ENCODE measurements at places on chromosomes 2 and 18.

DNA sequence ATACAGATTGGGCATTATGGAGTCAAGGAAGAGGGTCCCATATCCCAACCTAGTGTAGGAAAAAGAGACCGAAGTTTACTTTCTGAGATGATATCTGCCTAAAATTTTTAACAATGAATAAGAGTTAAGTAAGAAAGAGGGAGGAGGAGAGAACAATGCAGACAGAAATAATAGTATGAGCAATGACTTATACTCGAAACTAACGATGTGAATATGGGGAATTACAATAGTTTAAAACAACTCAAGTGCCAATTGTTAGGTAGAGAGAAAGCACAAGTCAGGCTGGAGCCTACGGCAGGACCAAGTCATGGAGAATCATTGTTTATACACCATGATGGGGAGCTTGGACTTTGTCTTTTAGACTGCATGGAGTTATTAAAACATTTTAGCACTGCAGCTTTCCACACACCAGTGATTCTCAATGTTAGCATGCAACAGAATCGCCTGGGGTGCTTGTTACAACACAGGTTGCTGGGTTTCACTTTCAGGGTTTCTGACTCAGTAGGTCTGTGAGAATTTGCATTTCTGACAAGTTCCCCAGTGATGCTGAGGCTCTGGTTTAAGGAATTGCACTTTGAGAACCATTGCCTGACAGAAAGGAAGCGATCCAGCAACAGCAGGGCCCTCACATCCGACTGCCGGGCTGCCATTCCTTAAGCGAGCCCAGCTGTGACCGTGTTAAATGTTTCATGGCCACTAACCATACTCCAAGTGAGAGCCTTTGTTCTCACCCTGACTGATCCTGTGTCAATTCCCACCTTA lies 511.2 kb downstream of the DCDC2C start:
- H3K36me3 ChIP-seq = no peaks in the 10 kb centered on the region
- no peaks in the 10 kb centered on the region for H3K27me3 ChIP-seq
- no peak overlapping the region for H3K4me3 ChIP-seq
- no peaks in the 10 kb centered on the region for H3K4me1 ChIP-seq

DNA sequence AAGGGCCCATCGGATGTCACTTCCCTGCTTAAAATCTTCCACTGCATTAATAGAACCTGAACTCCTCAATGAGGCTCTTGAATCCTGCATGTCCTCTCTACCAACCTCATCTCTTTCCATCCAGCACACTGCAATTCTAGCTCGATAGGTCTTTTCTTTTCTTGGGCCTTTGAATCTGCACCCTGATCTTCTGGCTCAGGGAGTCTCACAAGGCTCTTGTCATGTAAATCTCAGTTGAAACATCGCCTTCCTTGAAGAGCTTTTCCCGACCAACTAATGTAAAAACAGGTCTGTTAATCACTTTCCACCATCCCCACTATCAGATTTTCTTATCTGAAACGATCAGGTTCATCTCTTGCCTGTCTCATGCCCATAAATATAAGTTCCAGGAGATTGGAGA lies 120.5 kb downstream of the MYO5B start:
- no peaks in the 10 kb centered on the region for H3K4me1 ChIP-seq
- no peak overlapping the region for H3K27ac ChIP-seq
- DNase-seq = no peak
- H3K36me3 ChIP-seq = no peaks in the 10 kb centered on the region
- H3K27me3 ChIP-seq = no peaks in the 10 kb centered on the region
- no peak overlapping the region for H3K4me3 ChIP-seq

GRCh38 chr2:219180961-219181360 lies 2.9 kb downstream of the RETREG2 start:
- no peaks in the 10 kb centered on the region for H3K27me3 ChIP-seq
- no peak overlapping the region for H3K27ac ChIP-seq
- no peak overlapping the region for H3K4me3 ChIP-seq
- H3K4me1 ChIP-seq = peaks cover 19% of the 10 kb centered on the region
- H3K36me3 ChIP-seq = peaks cover 64% of the 10 kb centered on the region

- peak overlapping the region; percentile 68 for H3K27ac ChIP-seq
- H3K36me3 ChIP-seq = peaks cover 3% of the 10 kb centered on the region
- H3K27me3 ChIP-seq = no peaks in the 10 kb centered on the region
- no peak overlapping the region for H3K4me3 ChIP-seq
Measured at GRCh38 chr2:46351098-46351749, 54.0 kb downstream of the EPAS1 start.

DNA sequence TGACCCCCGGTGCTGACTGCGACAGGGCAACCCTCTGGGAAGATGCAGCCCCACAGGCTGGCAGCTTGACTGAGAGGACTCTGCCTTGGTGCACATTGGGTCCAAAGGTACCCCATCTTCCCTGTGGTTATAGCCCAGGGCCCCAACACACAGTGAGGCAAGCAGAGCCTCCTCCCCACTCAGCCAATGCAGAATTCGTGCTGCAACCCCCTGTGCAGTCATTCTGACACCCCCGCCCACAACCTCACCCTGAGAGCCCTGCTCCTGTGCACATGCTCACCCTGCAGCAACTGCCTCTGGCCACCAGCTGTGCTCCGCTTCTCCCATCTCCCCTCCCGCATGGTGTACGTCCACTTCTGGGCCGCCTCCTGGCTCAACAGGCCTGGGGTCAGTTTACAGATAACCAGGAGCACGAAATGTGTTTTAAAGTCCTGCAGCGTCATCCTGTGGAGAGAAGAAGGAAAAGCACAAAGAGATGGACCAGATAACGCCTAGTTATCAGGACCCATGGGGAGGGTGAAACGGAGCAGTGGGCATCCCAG lies 24.4 kb downstream of the CAPN14 start:
- no peak overlapping the region for H3K27ac ChIP-seq
- H3K4me1 ChIP-seq = no peaks in the 10 kb centered on the region
- H3K4me3 ChIP-seq = no peak overlapping the region
- DNase-seq = no peak
- no peaks in the 10 kb centered on the region for H3K27me3 ChIP-seq

- no peaks in the 10 kb centered on the region for H3K4me1 ChIP-seq
- no peaks in the 10 kb centered on the region for H3K36me3 ChIP-seq
Measured at GRCh38 chr18:36073676-36074075, 6.3 kb upstream of the RPRD1A start.

GRCh38 chr2:204354442-204354856 lies 190.8 kb upstream of the PARD3B start:
- no peak overlapping the region for H3K4me3 ChIP-seq
- H3K27ac ChIP-seq = no peak overlapping the region

DNA sequence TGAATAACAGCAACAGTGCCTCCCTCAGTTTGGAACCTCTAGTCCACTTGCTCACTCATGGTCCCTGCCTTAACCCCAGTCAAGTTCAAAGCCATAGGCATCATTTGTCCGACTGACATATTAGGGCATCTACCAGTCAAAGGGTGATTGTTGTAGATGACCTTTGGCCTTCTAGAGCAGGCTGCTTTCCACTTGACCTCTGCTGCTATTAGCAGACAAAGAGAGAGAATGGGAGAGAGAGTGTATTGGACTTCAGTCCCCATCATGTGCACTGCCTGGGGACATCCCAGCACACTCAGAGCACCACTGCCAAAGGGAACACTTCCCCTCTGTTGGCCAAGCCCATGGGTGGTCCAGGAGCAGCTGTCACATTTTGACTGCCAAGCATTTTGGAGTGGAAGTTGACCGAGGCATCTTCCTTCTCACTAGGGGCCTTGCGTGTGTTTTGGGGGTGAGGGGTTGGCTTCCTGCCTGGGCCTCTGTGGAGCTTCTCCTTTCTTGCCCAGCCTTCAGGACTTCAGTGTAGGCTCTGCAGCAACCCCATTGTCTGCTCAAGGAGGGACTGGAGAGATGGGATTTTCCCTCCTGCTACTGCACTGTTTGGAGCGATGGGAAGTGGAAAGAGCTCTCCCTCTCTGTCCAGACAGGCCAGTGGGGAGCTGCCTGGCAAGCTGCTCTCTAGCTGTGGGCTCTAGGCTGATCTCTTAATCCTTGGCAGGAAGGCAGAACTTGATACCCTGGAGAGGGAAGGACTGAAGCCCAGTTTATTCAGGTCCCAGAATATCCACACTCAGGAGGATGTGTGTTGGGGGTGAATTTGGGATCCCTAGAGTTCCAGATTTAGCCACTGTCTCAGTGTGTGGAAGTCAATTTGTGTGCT lies 68.1 kb downstream of the TMEM247 start:
- peak overlapping the region; percentile 84 for H3K27ac ChIP-seq
- peak; percentile 76 for DNase-seq
- H3K36me3 ChIP-seq = peaks cover 11% of the 10 kb centered on the region
- H3K27me3 ChIP-seq = no peaks in the 10 kb centered on the region
- peak overlapping the region; percentile 25 for H3K4me3 ChIP-seq

DNA sequence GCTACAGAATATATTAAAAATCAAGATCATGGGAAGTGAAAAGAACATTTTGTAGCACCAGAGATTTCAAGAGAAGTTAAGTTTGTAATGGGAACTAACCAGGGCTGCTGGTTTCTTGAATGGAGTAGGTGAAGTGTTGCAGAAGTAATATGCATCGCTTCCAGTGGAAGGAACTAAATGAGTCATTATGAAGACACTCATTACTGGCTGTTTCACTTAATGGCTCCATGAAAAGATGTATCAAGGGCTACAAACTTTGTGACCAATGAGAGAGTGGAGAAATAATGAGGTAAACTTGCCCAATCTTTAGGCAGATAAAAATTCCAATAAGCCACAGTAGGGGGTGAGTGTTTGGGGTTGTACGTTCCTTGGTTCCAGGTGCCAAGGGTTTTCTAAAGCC lies 380.4 kb upstream of the POU3F3 start:
- no peaks in the 10 kb centered on the region for H3K27me3 ChIP-seq
- no peaks in the 10 kb centered on the region for H3K36me3 ChIP-seq
- DNase-seq = no peak
- H3K4me1 ChIP-seq = no peaks in the 10 kb centered on the region

GRCh38 chr2:206869824-206870495 lies 69.4 kb upstream of the CPO start:
- no peak overlapping the region for H3K4me3 ChIP-seq
- DNase-seq = no peak
- no peaks in the 10 kb centered on the region for H3K27me3 ChIP-seq
- H3K4me1 ChIP-seq = no peaks in the 10 kb centered on the region
- no peaks in the 10 kb centered on the region for H3K36me3 ChIP-seq

GRCh38 chr2:30237239-30237965 lies 6.1 kb downstream of the LBH start:
- peaks cover 4% of the 10 kb centered on the region for H3K36me3 ChIP-seq
- H3K27ac ChIP-seq = peak overlapping the region; percentile 65
- no peak overlapping the region for H3K4me3 ChIP-seq
- peaks cover 87% of the 10 kb centered on the region for H3K4me1 ChIP-seq
- peak; percentile 25 for DNase-seq
- no peaks in the 10 kb centered on the region for H3K27me3 ChIP-seq

GRCh38 chr2:220152281-220152935 lies 525.0 kb downstream of the SLC4A3 start:
- no peaks in the 10 kb centered on the region for H3K27me3 ChIP-seq
- H3K4me3 ChIP-seq = no peak overlapping the region
- DNase-seq = no peak
- no peak overlapping the region for H3K27ac ChIP-seq
- no peaks in the 10 kb centered on the region for H3K4me1 ChIP-seq

DNA sequence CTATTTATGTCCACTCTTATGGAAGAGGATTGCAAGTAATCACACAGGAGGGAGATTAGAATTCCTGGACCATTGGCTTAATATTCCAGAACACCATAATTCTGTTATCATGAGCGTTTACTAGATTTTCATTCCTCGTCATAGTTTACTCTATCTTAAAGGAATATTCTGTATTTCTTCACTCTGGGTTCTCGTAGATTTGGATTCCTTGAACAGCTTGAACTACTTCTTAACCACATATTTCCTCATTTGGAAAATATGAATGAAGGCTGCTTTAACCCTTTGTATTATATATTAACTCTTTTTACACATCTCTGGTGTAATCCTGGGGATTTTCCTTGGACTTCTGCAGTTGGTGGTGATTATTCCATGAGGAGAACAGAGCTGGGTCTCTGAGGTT lies 46.3 kb upstream of the CCBE1 start:
- no peaks in the 10 kb centered on the region for H3K27me3 ChIP-seq
- H3K4me1 ChIP-seq = no peaks in the 10 kb centered on the region
- no peak overlapping the region for H3K27ac ChIP-seq
- DNase-seq = no peak
- H3K36me3 ChIP-seq = no peaks in the 10 kb centered on the region
- no peak overlapping the region for H3K4me3 ChIP-seq

GRCh38 chr2:205730191-205730590 lies 47.9 kb downstream of the NRP2 start:
- H3K4me1 ChIP-seq = no peaks in the 10 kb centered on the region
- peaks cover 36% of the 10 kb centered on the region for H3K36me3 ChIP-seq
- no peaks in the 10 kb centered on the region for H3K27me3 ChIP-seq
- no peak overlapping the region for H3K4me3 ChIP-seq

- peaks cover 18% of the 10 kb centered on the region for H3K36me3 ChIP-seq
- H3K4me1 ChIP-seq = peaks cover 12% of the 10 kb centered on the region
- H3K4me3 ChIP-seq = no peak overlapping the region
Measured at GRCh38 chr2:197628043-197628500, 47.3 kb downstream of the RFTN2 start.

DNA sequence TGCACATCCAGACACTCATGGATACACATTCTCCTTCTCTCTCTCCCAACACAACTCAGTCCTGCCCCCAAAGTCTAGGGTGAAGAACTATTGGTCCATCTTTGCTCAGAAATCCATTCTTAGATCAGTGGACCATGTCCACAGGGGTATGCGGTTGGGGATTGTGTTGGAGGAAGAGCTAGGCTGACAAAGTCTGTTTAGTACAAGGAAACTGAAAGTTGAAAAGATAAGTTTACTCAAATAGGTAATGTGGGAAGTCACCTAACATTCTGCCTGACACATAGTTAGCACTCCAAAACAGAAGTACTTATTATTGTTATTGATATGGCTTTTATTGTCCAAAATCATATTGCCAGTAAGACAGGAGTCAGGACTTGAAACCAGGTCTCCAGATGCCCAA lies 55.9 kb downstream of the ALK start:
- no peak overlapping the region for H3K27ac ChIP-seq
- no peaks in the 10 kb centered on the region for H3K4me1 ChIP-seq
- no peaks in the 10 kb centered on the region for H3K27me3 ChIP-seq
- H3K4me3 ChIP-seq = no peak overlapping the region
- H3K36me3 ChIP-seq = no peaks in the 10 kb centered on the region
- DNase-seq = no peak

DNA sequence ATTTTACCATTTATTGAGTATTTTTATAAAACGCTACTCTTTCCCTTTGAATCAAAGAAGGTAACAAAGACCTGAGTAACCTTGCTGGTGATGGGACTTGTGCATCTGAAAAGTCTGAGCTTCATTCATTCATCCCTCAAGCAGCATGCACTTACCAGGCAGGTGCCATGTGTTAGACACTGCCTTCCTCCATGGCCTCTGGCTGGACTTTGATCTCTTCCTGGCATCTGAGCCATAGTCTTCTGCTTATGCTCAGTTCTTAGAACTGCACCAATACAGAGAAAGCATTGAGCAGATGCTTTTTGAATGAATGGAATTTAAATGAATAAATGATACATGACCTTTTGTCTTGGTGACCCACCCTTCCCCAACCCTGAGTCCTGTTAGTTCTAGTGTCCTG lies 251.4 kb upstream of the COPS8 start:
- H3K4me3 ChIP-seq = no peak overlapping the region
- H3K36me3 ChIP-seq = no peaks in the 10 kb centered on the region
- no peak overlapping the region for H3K27ac ChIP-seq
- no peaks in the 10 kb centered on the region for H3K4me1 ChIP-seq
- no peak for DNase-seq
- H3K27me3 ChIP-seq = no peaks in the 10 kb centered on the region
